IMR-90 (cell line): ENCODE measurements at places on chromosomes 16 and 17. TPM values are rescaled to one million over a fixed set of nuclear protein-coding genes. Genes with fewer than 3 reads are reported as not detected.

PPP1R1B gene
- total RNA-seq = not detected in 2 replicates

EVPLL gene
- not detected in 2 replicates for total RNA-seq

CNTNAP4 gene
- total RNA-seq = not detected in 2 replicates

PIK3R5 gene
- not detected in 2 replicates for total RNA-seq

EFCAB13 gene
- total RNA-seq = 1.1 and 1.4 TPM in 2 replicates

PRSS27 gene
- total RNA-seq = under 0.01 TPM in 2 replicates

NLE1 gene
- total RNA-seq = 23.7 and 24.4 TPM in 2 replicates

SERPINF2 gene
- total RNA-seq = not detected in 2 replicates

PLA2G10 gene
- not detected in 2 replicates for total RNA-seq

HOXB1 gene
- total RNA-seq = not detected in 2 replicates

RNF43 gene
- total RNA-seq = under 0.01 TPM in 2 replicates

TRPV3 gene
- under 0.01 and 0.18 TPM in 2 replicates for total RNA-seq

ATXN1L gene
- total RNA-seq = 5.2 and 5.8 TPM in 2 replicates

NDRG4 gene
- 9.7 and 10.9 TPM in 2 replicates for total RNA-seq

PKMYT1 gene
- total RNA-seq = 1.8 and 2.8 TPM in 2 replicates

PDIA2 gene
- total RNA-seq = 0.28 TPM in 1 of 2 replicates, not detected in the other

PPP1R9B gene
- 28.0 and 38.6 TPM in 2 replicates for total RNA-seq

RAB26 gene
- total RNA-seq = 1.1 TPM in 2 replicates

DPEP3 gene
- not detected in 2 replicates for total RNA-seq

TTYH2 gene
- total RNA-seq = 2.3 and 4.2 TPM in 2 replicates

HERPUD1 gene
- total RNA-seq = 83.3 and 148 TPM in 2 replicates

NOTUM gene
- not detected in 2 replicates for total RNA-seq

TMEM238L gene
- not detected in 2 replicates for total RNA-seq

CALB2 gene
- total RNA-seq = 0.18 TPM in 1 of 2 replicates, not detected in the other

SOST gene
- not detected in 2 replicates for total RNA-seq

OTOP3 gene
- not detected in 2 replicates for total RNA-seq

PIK3R6 gene
- not detected in 2 replicates for total RNA-seq

TAC4 gene
- not detected in 2 replicates for total RNA-seq

ITGAD gene
- total RNA-seq = not detected in 2 replicates

TANGO6 gene
- 19.7 and 22.4 TPM in 2 replicates for total RNA-seq

TMEM100 gene
- total RNA-seq = 0.28 and 0.36 TPM in 2 replicates

HS3ST3A1 gene
- 7.5 and 9.0 TPM in 2 replicates for total RNA-seq

CES2 gene
- 11.9 and 15.1 TPM in 2 replicates for total RNA-seq

ODAD4 gene
- total RNA-seq = 0.54 and 0.56 TPM in 2 replicates

CASKIN1 gene
- total RNA-seq = not detected in 2 replicates

TOX3 gene
- total RNA-seq = not detected in 2 replicates

CCT6B gene
- total RNA-seq = 0.72 and 1.7 TPM in 2 replicates

ARL5C gene
- total RNA-seq = not detected in 2 replicates

GUCY2D gene
- total RNA-seq = not detected in 2 replicates

EME1 gene
- total RNA-seq = 8.9 and 9.1 TPM in 2 replicates

AGRP gene
- total RNA-seq = not detected in 2 replicates

BTBD17 gene
- total RNA-seq = not detected in 2 replicates

CLDN7 gene
- 0.56 and 1.4 TPM in 2 replicates for total RNA-seq

HSD17B2 gene
- total RNA-seq = 0.18 and 0.28 TPM in 2 replicates

C1QTNF1 gene
- 1.7 and 3.4 TPM in 2 replicates for total RNA-seq

CRYM gene
- not detected in 2 replicates for total RNA-seq

QRICH2 gene
- total RNA-seq = 3.9 and 4.8 TPM in 2 replicates

IKZF3 gene
- total RNA-seq = not detected in 2 replicates

MT1M gene
- total RNA-seq = not detected in 2 replicates

CMTM2 gene
- not detected in 2 replicates for total RNA-seq

VEZF1 gene
- 40.3 and 42.1 TPM in 2 replicates for total RNA-seq

MYH1 gene
- total RNA-seq = not detected in 2 replicates

ZPBP2 gene
- not detected in 2 replicates for total RNA-seq

MYH13 gene
- total RNA-seq = not detected in 2 replicates

SMCR8 gene
- 10.6 and 10.9 TPM in 2 replicates for total RNA-seq
